ENCODE measurements at places on chromosomes 2 and 18.

- DNase-seq: no peak
These were observed 374.6 kb upstream of the LYPD1 start for GRCh38 chr2:133044556-133044955.

DNA sequence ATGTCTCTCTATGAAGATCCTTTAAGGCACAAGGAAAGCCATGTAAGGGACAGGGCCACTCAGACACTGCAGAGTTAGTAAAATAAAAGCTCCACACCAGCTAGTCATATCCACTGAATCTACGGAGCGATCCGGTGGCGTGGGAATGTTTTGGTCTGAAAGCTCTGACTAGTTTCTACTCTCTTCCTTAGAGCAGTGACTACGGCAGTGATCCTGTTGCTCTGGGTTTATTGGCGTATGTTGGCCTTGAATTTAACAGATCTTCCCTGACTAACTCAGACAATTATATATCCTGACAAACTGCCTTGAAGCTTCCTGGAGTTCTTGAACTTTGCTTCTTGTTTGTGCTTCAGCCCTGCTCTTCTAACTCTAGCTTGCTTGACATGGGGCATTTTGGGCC is 115.3 kb upstream of the FZD5 start:
- DNase-seq: no peak

DNA sequence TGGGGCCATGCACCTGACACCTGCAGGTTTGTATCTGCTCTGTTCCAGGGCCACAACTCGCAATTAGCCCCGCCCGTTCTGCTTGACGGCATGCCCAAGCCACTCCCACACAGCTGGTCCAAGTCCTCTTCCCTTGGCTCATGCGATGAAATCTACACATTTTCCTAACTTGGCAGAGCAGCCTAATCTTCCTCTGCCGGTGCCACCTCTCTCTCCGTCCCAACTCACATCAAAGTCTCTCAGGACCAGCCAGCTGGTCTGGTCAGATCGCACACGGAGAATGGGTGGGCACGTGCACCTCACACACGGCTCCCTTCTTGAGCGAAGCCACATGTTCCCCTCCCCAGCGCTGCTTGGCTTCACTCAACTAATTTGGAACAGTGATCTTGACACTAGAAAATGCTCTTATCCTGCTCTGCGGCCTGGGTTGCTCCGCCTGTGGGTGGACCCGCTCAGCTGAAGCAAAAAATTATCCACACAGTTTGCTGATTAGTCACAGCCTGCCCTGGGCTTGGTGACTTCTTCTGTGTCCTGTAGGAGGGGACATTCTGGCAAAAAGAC is 176.7 kb downstream of the NRP2 start:
- no peak for DNase-seq

GRCh38 chr2:158756331-158756730 is 38.8 kb upstream of the DAPL1 start:
- DNase-seq: no peak

DNA sequence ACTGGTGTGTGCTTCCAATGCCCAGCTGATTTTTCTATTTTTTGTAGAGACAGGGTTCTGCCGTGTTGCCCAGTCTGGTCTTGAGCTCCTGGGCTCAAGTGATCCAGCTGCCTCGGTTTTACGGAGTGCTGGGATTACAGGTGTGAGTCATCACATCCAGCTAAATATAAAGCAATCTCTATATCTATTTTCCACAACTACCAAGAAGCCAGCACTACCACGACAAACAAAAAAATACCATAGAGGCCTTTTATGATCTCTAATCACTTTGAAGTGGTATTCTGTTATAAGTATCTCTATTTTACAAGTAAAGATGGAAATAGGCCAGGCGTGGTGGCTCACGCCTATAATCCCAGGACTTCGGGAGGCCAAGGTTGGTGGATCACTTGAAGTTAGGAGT is 34.7 kb downstream of the C2orf74 start:
- DNase-seq: no peak

- no peak for DNase-seq
These were observed 24.1 kb downstream of the CD302 start for GRCh38 chr2:159773886-159774285.

Measured in central memory CD4-positive, alpha-beta T cell (primary cell).